ENCODE measurements at places on chromosomes 13 and 19. TPM values are rescaled to one million over a fixed set of nuclear protein-coding genes. Genes with fewer than 3 reads are reported as not detected.

Gene TMEM238
- polyA plus RNA-seq: 0.31 TPM

Gene PGLYRP2
- polyA plus RNA-seq: not detected

DNA sequence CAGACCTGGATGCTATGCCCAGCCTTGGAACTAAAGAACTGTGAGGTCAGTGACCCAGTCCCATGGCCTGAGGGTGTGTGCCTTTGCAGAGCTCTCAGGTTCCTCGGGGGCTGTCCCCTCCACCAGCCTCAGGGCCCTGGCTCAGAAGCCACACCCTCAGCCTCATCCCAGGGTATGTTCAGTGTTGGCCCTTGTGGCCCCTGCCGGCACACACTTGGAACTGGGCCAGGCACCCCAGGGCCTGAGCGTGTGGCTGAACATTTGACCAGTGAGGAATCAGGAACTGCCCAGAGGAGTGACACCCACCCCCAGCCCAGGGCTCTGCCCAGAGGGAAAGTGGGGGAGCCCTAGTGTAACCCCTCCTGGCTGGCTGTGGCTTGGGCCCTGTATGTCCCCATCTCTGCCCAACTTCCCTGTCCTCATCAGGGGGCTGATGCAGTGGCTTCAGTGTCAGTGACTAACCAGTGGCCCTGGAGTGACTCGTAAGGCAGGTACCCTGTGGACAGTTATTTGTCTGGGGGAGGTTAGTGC, 10.0 kb downstream of the NKPD1 start:
- DNase-seq: no peak

Gene ZNF136
- 17.1 TPM for polyA plus RNA-seq

Gene PCID2
- polyA plus RNA-seq: 67.5 TPM

DNA sequence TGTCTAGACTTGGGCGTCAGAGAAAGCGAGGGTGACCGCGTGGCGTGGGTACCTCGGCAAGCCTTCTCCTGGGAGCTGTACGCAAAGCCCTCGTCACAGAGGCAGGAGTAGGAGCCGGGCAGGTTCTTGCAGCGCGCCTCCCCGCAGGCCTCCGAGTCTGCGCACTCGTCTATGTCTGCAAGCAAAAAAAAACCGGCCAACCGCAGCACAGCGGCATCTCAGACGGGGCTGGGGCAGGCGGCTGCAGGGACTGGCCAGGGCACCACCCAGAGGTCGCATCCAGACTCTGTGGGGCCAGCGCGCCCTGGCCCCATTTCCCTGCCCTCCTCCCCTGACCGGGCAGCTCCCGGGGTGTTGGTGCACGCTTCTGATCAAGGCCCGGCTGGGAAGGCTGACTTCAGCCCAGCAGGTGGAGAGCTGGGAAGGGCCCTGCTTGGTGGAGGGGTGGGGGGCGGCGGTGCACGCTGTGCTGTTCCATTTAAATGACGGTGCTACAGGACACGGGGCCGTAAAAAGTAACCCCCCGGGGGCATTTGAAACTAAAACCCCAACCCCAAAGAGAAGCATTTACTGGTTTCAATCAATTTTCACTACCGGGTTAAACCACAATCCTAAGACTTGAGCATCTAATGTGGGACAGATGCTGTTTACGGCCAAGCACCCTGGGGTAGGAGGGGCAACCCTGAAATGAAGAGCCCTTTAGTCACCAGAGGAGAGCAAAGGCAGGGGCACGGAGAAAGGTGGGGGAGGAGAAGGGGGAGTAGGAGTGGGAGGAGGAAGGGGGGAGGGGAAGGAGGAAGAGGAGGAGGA, 28.2 kb downstream of the GAS6 start:
- DNase-seq: no peak

DNA sequence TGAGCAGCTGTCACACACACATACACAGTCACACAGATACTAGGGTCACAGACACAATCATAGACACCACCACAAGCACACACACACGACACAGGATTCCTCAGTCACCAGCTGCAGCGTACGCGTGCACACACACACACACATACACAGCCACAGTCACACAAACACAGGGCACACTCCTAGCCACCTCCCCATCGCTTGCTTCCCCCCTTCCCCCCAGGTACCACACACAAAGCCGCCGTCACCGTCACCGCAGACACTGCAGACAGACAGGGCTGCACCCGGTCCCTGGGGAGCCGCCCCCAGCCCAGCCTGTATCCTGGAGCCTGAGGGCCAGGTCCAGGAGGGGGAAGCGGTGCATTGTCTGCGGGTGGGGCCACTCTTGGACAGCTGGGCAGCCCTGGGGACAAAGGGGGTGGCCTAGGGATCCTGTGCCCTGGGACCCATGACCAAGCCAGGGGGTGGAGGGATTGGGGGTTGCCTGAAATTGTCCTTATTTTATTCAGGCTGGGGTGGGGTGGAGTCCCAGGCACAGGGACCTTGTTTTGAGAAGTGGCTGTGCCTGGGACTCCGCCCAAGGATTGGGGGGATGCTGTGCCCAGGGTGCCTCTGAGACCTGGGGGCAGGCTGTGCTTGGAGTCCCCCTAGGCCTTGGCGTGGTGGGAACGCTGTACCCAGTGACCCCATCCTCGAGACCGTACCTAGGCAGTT, 957 bp downstream of the NUMBL start:
- no peak for DNase-seq

DNA sequence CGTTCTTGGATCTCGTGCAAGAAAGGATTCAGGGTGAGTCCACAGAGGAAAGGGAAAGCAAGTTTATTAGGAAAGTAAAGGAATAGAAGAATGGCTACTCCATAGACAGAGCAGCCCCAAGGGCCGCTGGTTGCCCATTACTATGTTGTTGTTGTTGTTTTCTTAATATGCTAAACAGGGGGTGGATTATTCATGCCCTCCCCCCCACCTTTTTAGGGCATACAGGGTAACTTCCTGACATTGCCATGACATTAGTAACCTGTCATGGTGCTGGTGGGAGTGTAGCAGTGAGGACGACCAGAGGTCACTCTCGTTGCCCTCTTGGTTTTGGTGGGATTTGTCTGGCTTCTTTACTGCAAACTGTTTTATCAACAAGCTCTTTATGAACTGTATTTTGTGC, 29.1 kb upstream of the PCDH9 start:
- DNase-seq: no peak

- DNase-seq: no peak
Observed at GRCh38 chr13:39369161-39369890, 233.7 kb downstream of the LHFPL6 start.

DNA sequence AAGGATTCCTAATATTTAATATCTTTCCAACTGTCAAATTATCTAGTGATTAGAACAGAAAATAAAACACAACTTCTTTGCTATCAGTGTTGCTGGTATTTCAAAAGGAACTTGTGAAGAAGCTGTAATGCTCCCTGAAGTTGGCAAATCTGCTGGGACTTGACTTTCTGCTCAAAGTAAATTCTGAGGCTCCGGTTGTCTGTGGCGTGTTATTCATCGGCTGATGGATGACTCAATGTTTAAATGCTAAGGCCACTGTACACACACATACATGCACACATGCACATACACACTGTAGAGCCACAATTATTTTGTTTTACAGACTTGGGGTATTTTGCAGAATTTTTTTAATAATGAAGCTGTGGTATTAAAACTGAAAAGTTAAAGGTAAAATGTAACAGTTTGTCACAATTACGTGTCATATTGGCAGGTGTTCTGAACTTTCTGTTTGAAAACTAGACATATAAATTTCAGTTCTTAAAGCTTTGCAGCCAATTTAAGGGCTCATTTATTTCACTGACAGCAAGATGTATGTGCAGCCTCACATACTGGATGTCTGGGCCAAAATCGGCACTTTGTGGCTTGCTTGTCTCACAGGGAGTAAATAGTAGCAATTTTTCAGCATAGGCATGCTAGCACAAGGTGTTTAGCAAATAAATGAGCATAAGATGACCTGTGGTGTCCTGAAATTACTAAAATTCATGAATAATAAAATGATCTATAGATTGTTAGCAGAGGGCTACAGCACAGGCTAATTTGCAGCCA, 1691.7 kb upstream of the PCDH20 start:
- DNase-seq: peak; percentile 9

Gene RHPN2
- polyA plus RNA-seq: 3.8 TPM

All from left renal pelvis (tissue), 4 donors.